ENCODE measurements at places on chromosomes 6 and 20.
A peak's percentile ranks its signal among the peaks of the same experiment; 100 is the strongest.

DNA sequence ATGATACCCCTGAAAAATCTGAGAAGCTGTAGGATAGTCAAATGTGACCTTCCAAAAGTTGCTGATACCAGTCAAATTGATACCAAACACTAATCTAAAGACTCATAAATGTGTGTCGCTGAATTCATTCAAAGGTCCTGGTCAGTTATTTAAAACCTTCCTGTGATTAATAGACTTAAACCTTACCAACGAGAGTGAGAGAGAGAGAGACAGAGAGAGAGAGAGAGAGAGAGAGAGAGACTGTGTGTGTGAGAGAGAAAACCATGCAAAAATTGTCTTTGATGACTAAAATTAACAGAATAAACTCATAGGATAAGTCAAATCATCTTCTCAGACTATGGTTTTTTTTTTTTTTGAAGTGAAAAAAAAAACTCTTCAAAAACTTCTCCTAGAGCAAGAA lies 370.9 kb upstream of the HS3ST5 start:
- no peak for DNase-seq

GRCh38 chr6:50249493-50249892 lies 199.8 kb upstream of the DEFB112 start:
- no peak for DNase-seq

GRCh38 chr20:46025376-46025783 lies 3.6 kb upstream of the SLC12A5 start:
- DNase-seq, result no peak

- DNase-seq, result no peak
Measured at GRCh38 chr20:1038205-1038604, 36.1 kb upstream of the RSPO4 start.

DNA sequence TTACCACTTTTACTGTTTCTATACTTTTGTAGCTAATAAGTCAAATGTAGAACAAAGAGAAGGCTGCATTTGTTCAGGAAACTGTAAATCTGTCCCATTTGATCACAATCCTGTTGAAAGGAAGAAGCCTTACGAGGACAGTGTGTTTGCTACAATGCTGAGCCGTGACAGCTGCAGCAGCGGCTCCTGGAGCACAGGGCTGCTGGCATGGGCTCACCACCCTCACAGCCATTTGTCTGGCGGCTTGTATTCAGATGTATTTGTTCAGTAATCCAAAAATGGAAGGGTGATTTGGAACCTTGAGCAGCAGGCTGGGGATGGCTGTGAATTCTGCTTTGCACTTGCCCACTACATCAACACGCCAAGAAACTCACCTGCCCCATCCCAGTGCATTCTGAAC lies 5.7 kb downstream of the TUBB2A start:
- DNase-seq, result no peak

- DNase-seq, result peak; percentile 98
Measured at GRCh38 chr20:49853640-49854039, 41.0 kb downstream of the SLC9A8 start.

GRCh38 chr6:15400572-15401004 lies 154.7 kb downstream of the JARID2 start:
- no peak for DNase-seq

DNA sequence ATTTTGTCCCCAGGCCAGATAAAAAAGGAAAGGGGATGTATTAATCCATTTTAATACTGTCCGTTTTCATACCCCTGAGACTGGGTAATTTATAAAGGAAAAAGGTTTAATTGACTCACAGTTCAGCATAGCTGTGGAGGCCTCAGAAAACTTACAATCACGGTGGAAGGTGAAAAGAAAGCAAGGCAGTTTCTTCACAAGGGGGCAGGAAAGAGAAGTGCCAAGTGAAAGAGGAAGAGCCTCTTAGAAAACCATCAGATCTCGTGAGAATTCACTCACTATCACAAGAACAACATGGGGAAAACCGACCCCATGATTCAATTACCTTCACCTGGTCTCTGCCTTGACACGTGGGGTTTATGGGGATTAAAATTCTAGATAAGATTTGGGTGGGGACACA lies 152.5 kb downstream of the IBTK start:
- no peak for DNase-seq

- DNase-seq, result no peak
Measured at GRCh38 chr6:31723245-31723979, at the start of gene MPIG6B. TSS of gene MPIG6B (plus strand) at chr6:31723373. CDS start at chr6:31723384, 11 bp downstream.

GRCh38 chr6:113837170-113837569 lies 20.0 kb upstream of the MARCKS start:
- DNase-seq, result no peak

DNA sequence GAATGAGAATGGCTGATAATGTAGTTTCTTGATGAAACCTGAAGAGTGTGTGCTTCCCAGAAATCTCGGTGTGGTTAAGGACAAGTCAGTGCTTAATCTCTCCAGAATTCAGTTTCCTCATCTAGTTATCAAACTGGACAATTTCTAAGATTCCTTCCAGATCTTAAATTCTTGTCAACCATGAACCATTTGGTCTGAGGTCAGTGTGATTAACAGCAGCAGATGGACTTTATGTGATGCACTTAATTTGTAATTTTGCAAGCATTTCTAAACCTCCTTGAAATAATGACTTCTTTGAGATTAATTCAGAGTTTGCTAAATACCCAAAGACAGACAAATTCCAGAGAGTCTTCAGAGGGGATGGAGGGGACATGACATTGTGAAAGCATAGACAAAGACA lies 160.3 kb downstream of the KIF16B start:
- DNase-seq, result no peak

GRCh38 chr6:91497770-91498169 lies 910.9 kb upstream of the MAP3K7 start:
- no peak for DNase-seq

- DNase-seq, result no peak
Measured at GRCh38 chr6:167836721-167837120, 10.0 kb downstream of the AFDN start.

DNA sequence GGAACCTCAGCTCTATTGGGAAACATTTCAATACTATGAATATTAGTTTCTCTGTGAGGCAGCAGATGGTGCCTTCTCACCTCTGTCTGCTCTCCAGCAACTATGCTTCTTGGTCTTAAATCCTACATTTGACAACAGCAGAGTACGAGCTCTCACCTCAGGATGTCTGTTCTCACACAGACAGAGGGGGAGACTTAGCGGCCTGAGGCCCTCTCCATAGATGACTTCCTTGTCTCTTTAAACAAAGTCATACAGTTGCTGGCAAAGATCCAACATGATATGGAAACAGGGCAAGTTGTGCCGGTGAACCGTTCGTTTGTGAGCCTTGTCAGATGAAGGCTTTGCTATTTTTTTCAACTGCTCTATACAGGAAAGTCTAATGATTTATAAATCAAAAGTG lies 43.7 kb upstream of the GABRR1 start:
- no peak for DNase-seq

- peak; percentile 91 for DNase-seq
Measured at GRCh38 chr20:5918856-5919625, 31.3 kb downstream of the TRMT6 start.

DNA sequence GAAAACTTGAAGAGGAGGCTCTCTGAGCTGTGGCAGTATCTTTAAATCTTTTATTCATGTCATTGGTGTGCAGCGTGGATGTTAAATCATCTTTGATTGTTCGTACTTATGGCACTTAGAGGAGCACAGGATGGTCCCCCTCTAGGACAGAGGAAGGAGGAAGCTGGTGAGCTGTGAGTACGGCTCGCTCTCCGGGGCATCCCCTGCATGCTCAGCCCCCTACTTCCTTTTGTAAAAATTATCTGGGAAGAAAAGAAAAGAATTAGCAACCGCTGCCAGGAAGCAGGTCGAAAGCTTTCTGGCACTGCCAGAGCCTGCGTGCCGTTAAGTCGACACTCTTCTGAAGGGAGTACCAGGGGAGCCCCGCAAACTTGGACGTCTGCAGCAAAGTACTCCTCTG lies 158.5 kb downstream of the SYNDIG1 start:
- no peak for DNase-seq

- no peak for DNase-seq
Measured at GRCh38 chr6:938271-938905, 245.4 kb upstream of the EXOC2 start.

DNA sequence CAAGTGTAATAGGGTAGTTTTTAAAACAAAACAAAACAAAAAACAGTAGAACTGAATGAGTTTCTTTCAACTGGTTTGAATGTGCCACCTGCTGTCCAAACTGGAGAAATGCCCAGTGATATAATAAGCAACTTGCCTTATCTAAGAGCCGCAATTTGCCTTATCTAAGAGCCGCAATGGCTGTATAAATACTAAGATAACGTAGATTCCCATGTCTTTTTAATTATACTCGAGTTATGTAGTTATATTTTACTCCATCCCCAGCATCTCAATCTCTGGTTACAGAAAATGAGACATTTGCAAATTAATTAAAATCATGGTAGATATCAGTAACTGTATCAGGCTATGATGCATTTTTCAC lies 67.2 kb downstream of the RPP40 start:
- DNase-seq, result peak; percentile 37

DNA sequence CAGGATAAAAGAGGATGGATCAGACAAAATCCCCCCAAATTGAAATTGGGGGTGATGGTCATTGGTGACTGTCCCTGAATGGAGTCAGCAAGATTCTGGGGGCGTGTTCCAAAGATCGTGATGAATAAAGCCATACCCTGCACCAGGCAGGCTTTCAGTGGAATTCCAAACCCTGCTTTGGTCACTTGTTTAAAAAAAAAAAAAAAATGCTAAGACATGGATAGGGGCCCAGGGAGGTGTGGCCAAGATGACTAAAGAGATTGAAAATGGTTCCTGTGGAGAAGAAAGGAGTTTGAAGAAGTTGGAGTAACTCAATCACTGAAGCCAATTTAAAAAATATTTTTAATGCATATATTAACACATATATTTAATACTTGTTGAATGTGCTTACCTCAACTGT lies 161.4 kb upstream of the KCNG1 start:
- no peak for DNase-seq

DNA sequence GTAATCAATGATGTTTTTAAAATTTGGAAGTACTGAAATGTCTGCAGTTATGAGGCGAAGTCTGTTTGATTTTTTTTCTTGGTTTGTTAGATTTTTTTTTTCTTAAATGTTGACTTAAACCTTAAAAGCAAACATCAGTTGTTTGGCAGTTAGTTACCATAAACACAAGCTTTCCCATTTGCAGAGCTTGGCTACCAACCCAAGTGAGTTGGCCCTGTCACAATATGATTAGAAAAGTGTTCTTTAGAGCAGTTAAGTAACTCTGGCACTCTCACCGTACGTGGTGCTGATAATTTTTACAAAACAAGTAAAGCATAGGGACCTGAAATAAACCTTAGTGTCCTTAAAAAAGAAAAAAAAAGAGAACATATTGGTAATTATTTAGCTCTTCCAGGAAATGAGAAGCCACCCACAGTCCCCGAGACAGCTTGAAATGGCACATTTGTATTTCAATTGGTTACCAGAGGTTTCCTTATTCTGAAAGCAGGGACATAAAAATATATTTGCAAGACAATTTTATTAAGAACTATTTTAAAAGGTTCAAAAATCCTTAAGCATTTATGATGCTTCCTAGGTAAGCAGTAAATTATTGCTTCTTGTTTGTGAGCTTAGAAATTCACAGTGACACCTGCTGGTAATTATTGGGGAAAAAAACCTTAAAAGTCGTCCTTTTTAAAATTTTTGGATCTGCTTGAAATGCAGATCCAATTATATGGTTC lies 3.9 kb downstream of the HEY2 start:
- DNase-seq, result no peak

- DNase-seq, result no peak
Measured at GRCh38 chr20:41131594-41132387, 5.6 kb upstream of the PLCG1 start.

GRCh38 chr6:117149324-117149723 lies 116.0 kb upstream of the VGLL2 start:
- DNase-seq, result no peak

DNA sequence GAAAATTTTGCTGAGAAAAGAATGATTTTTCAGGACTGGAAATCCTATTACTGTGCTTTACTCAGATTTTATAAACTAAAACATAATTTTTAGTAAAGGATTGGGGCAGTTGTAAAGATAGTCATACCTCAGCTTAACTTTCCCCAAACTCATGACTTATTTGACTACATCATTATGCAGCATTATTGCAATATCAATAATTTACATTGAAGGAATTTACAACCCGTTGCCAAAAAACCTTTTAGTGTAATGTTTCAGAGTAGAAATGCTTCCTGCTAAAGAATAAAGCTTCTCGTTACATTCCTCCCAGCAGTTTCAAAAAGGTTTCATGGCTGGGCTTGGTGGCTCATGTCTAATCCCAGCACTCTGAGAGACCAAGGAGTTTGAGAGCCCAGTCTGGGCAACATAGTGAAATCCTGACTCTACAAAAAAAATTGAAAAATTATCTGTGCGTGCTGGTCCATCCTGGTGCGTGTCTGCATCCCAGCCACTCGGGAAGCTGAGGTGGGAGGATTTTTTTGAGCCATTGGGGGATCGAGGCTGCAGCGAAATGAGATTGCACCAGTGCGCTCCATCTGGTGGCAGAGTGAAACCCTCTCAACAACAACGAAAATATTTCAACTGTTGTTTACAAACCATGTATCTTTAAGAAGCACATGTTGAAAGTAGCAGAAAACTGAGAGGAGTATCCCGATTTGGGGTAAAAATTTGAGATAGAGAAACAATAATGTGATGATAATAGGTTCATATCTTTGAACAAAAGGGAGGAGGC lies 4.4 kb downstream of the AMD1 start:
- DNase-seq, result no peak

Data from RWPE1 (cell line).